ENCODE measurements at places on chromosomes 12 and 14.

- DNase-seq, result no peak
These were observed 309.8 kb downstream of the TMEM121 start for GRCh38 chr14:105836160-105836559.

GRCh38 chr12:52926596-52927234, 21.8 kb upstream of the KRT8 start:
- DNase-seq, result no peak

DNA sequence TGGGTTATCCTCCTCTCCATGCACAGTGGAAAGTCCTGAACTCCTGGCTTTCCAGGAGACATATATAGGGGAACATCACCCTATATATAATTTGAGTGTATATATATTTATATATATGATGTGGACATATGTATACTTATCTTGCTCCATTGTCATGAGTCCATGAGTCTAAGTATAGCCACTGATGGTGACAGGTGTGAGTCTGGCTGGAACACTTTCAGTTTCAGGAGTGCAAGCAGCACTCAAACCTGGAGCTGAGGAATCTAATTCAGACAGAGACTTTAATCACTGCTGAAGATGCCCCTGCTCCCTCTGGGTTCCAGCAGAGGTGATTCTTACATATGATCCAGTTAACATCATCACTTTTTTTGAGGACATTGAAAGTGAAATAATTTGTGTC, 4.4 kb downstream of the SSTR1 start:
- DNase-seq, result no peak

GRCh38 chr14:80554139-80554538, 342.8 kb upstream of the DIO2 start:
- DNase-seq, result peak; percentile 22

DNA sequence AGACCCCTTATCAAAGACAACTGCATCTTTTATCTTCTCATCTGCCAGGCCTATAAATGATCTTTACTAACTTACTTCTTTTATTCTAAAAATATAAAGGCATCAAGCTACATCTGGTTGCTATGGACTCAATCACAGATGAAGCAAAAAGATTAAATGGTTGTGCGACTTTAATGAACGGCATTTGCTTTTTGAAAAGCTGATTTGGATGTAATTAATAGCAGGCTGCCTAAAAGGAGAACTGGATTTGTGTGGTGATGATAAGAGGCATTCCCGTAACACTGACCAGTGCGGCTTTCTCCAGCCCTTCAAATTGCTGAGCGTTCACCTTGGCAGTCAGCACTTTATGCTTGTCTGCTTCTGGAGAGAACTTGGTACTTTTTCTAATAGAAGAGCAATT, 103.8 kb downstream of the ARMH4 start:
- DNase-seq, result no peak
